ENCODE measurements at places on chromosomes 12 and 14.

DNA sequence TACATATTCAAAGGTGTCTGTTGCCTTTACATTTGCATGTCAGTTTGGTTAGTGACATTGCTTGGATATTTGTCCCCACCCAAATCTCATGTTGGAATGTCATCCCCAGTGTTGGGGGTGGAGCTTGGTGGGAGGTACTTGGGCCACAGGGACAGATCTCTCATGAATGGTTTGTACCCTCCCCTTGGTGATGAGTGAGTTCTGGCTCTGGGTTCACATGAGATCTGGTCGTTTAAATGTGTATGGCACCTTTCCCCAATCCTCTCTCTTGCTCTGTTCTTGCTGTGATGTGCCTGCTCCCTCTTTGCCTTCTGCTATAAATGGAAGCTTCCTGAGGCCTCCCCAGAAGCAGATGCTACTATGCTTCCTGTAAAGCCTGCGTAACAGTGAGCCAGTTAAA lies 207.9 kb upstream of the DIO3 start:
- DNase-seq, result no peak

DNA sequence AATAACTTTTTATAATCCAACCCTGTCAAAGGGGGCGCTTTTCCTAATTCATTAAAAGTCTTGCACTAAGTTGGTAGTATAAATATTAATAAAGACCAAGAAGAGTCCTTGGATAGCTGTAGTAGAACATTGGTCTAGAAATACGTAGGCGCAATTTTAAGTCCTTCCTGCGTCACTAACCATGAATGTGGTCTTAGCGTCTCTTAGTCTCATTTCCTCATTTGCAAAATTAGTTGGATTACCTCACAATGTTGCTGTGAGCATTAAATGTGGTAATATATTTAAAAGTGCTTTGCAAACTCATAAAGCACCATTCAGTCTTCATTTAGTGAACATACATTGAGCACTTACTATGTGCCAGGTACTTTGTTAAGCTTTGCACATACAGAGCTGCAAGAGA lies 149.7 kb downstream of the AEBP2 start:
- DNase-seq, result no peak

GRCh38 chr12:79692860-79693577 lies 2.3 kb upstream of the PAWR start:
- no peak for DNase-seq

- peak; percentile 58 for DNase-seq
Measured at GRCh38 chr12:14416658-14417057, 51.2 kb downstream of the ATF7IP start.

DNA sequence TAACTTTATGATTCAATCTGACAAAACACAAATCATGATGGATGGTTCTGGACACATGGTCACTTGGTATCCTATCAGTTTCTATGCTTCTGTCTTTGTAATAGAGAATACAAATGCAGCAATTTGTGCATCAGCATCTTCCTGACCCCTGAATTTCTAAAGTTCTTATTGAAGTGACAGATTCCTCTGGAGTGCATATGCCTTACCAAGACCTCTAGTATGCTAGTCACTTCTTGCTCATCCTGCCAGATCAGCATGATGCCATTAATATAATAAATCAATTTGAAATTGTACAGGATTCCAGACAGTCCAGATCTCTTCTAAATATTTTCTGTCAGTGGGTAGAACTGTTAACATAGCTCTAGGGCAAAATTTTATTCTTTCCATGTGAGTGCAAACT lies 40.6 kb upstream of the GLIPR1 start:
- no peak for DNase-seq

DNA sequence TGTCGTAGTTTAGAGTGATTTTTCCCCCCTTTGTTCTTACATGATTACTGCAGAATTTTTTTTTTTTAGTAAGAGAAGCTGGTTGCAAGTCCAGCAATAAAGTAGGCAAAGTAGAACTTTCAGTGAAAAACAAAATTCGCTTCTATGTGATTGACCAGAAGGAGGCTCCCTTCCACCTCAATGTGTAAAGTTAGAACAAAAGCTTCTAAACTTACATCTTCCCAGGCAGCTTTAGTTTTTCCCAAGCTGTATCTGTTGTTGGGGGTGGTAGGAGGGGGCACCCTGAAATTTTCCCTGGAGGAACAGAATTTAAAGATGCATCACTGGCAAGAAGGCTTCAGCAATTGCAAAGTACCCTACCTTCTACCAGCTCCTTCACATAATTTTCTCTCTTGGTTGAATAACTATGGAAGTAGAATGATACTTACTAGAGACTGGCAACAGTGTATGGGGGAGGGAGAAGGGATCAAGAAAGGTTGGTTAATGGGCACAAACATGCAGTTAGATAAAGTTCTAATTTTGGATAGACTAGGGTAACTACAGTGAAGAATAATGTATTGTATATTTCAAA lies 87.3 kb upstream of the E2F7 start:
- DNase-seq, result no peak

DNA sequence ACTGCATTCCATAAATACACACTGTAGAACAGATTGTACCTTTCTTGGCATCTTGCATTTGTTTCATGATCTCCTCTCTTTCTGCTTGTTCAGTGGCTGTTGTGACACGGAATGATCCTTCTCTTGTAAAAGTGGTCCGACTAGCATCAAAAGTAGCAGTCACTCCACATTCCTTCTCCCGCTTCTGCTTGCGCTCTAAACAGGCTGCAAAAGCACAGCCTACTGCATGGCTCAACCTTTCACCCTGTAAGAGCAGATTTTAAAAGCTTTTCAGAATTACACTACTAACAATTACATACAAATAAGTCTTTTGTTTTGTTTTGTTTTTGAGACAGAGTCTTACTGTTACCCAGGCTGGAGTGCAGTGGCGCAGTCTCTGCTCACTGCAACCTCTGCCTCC lies 49.8 kb downstream of the PAPLN start:
- DNase-seq, result no peak

- peak; percentile 88 for DNase-seq
Measured at GRCh38 chr14:55807053-55807880, 227.3 kb downstream of the KTN1 start.

GRCh38 chr12:40208707-40209446 lies 15.9 kb upstream of the LRRK2 start:
- no peak for DNase-seq

- no peak for DNase-seq
Measured at GRCh38 chr12:54590978-54591591, 2.6 kb upstream of the PPP1R1A start.

GRCh38 chr12:25833657-25834056 lies 124.8 kb upstream of the RASSF8 start:
- no peak for DNase-seq
